ENCODE measurements at places on chromosomes 3 and 15. TPM values are rescaled to one million over a fixed set of nuclear protein-coding genes. Genes with fewer than 3 reads are reported as not detected.
A peak's percentile ranks its signal among the peaks of the same experiment; 100 is the strongest.

PDZRN3 gene
- 56.4 TPM for total RNA-seq

TMEM45A gene
- 13.1 TPM for total RNA-seq

GOLGA6B gene
- total RNA-seq: not detected

SATB1 gene
- 39.9 TPM for total RNA-seq

LRRC31 gene
- total RNA-seq: 2.9 TPM

STRIT1 gene
- total RNA-seq: 0.72 TPM

GABRG3 gene
- not detected for total RNA-seq

MFAP1 gene
- 25.6 TPM for total RNA-seq

IL16 gene
- 16.5 TPM for total RNA-seq

POLR2H gene
- total RNA-seq: 107 TPM

TASOR gene
- total RNA-seq: 58.4 TPM

- peak; percentile 26 for DNase-seq
Observed at GRCh38 chr3:193974671-193975535, 161.0 kb upstream of the HES1 start.

DNA sequence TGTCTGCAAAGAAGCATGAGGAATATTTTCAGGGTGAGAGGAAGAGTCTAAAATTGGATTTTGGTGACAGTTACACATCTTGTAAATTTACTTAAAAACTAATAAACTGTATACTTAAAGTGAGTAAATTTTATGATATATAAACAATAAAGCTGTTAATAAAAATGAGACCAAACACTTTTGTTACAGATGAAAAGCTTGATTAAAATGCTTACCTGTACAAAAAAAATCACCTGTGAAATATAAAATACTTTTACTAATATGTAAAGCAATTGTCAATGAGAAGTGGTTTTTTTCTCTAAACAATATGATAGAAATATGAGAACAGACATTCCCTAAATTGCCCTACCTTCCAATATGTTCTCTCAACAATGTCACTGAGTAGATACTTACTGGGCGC is 27.2 kb upstream of the CPB1 start:
- DNase-seq: no peak

GRCh38 chr3:66428733-66429132 is 72.1 kb downstream of the LRIG1 start:
- DNase-seq: peak; percentile 85

DNA sequence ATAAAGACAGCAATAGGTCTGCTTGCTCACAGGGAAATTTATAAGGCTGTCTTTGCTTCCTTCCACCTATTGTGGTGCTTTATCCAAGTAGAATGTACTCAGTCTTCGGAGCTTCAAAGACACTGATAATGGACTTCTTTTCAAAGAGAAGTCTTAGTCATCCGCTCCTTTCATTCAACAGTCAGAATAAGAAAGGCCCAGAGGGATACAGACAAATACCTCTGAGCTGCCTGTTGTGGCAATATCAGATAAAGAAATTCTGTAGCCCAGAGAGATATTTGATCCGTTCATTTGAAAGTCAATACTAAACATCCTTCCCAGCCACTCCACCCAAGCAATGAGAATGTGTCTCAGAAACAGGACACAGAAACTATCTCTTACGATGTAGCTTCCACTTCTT is 110.0 kb downstream of the FHIT start:
- no peak for DNase-seq

DNA sequence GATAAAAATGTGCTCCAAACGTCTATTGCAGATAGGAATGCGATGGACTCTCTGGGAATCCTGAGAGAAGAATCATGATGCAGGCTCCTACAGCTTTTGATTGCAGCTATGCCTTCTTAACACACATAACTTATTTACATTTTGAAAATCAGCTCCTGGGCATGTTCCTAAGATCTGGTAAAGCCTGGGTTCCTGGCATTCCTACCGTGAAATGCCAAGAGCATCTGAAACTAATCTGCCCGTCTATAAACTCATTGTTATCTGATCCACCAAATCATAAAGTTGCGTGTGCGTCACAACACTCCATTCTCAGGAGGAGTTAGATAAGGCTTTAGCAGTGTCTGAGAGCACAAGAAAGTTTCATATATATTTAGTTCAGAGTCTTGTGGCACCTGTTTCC is 79.0 kb upstream of the VGLL3 start:
- no peak for DNase-seq

DNA sequence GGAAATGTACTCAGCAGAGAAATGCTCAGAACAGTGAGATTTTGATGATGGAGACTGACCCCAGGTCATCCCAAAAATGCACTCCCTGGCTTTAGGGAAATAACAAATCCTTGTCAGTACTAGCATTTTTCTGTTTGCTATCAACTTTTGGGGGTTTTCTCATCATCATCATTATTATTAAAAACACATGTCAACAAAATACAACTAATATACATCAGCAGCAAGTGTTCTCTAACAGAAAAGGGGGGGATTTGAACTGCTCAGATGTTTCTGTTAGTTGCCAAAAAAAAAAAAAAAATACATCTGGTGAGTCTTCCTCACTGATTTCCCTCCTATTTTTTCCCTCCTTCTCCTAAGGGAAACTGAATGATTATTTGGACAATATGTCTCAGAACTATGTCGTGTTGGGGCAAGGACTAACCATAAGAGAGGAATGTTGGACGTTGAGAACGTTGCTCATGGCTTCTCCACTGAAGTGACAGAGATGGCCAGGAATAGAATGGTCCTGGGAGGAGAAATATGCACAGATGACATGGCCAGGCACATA is 230.0 kb upstream of the MCTP2 start:
- DNase-seq: no peak

GRCh38 chr15:31254431-31255175 is 72.0 kb upstream of the KLF13 start:
- DNase-seq: no peak

GRCh38 chr3:141877911-141878310 is 1.5 kb downstream of the ATP1B3 start:
- no peak for DNase-seq

DNA sequence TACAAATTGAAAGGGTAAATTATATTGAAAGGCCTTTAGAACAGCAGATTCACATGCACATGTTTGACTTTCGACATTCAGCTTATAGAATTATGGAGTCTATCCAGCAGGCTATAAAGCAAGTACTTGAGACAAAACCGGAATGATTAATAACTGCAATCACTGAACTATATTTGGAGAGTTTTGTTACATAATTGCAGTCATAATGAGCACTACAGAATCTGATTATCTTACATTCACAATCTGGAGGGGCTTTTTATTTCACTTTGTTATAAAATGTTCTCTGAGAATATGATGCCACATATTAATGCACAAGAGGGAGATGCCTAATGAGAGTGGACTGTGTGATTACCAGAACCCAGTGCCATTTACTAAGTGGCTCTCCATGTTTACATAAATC is 64.3 kb downstream of the NSUN3 start:
- DNase-seq: no peak

DNA sequence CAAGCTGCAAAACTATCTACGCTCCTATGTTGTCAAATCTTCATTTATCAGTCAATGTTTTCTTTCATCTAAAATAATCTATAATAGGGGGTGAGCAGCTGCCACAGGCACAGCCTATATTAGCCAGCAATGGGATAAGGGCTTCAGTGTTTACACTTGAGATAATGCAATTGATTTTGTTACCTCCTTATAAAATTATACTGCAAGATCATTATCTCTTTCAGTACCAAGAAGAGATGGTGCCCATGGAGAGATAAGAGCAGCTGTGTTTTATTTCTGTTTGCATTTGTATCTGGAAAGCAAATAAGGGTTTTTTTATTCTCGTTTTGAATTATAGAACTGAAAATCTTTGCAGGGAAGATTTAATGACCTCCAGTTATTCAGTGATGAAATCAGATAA is 68.9 kb downstream of the PLD1 start:
- DNase-seq: no peak

DNA sequence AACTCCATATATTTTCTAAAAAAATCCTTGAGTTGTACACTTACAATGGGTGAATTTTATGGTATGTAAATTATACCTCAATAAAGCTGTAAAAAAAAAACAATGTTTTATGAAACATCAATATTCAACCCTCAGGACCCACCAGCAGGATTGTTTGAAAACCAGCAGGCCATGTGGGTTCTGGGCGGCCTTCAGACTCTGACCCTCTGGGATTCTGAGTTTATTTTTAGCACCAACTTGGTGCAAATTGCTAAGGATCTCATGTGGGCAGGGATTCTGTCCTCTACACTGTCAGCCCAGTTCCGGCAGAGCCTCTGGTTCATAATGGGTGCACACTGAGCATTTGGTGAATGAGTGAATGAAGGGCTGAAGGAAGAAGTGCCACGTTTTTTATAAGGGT is 24.2 kb upstream of the TSEN2 start:
- no peak for DNase-seq

GRCh38 chr3:89114841-89115223 is 7.4 kb downstream of the EPHA3 start:
- DNase-seq: no peak

GRCh38 chr15:64037116-64037515 is 9.2 kb downstream of the DAPK2 start:
- DNase-seq: no peak

DNA sequence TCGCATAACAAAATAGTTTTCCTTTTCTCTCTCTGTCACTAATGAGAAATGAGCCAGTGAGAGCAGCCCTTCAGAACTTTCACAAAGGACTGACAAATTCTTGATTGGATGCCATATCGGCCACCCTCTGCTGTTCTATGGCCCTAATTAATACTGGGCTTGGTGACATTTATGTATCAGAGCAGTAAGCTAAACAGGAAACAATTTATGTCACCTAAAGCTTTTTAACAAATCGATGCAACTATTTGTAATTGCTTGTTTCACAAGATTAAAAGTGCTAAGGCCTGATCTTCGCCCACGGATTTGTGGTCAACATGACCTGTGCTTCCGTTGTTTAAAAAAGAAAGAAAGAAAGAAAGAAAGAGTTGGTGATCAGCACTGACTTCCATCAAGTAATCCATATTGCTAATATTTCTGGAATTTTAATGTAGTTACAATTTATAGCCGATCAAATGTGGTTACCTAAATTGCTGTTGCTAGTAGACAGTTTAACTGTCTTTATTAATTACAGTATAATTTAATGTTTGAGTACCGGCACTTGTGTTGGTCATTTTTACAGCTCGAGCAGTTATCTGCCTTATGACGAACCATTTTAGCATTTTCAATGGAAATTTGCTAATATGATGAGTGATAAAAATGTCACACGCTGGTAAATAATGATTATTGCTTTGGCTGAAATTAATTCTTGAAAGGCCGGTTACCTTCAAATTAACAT is 631.3 kb downstream of the FOXP1 start:
- no peak for DNase-seq

DNA sequence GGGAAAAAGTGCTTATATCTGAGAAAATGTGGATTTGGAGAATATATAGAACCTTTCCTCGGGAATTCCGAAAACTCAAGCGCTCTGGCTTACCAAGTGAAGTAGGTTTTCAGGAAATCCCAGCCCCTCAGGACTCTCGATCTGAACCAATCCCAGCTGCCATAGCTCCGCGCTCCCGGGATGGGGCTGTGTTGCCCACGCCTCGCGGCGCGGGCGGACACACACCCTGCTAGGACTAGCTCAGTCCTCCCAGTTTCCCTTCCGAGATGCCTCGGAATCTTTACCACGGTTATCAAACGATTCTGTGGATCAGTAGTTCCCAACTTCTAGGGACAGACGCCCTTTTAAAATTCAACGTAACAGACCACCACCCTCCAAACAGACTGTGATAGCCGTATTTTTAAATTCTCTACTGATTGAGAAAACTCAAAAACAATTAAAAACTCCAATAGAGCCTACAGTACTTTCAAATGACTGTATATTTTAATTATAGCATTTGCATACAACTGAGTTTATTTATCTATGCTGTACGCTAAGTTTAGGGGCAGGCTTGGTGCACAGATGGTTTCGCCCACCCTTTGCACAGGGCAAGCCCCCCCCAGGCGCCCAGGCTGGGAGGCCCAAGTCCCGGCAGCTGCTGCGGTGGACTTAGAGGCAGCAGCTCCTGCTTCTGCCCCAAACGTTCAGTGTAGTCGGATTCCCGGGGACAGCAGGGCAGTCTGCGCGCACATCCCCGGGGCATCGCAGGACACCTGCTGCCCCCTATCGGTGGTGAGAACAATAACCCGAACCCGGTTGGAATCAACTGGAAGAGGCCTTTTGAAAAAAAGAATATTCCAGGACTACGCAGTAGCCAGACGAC is 52.3 kb downstream of the CCDC54 start:
- DNase-seq: peak; percentile 69

DNA sequence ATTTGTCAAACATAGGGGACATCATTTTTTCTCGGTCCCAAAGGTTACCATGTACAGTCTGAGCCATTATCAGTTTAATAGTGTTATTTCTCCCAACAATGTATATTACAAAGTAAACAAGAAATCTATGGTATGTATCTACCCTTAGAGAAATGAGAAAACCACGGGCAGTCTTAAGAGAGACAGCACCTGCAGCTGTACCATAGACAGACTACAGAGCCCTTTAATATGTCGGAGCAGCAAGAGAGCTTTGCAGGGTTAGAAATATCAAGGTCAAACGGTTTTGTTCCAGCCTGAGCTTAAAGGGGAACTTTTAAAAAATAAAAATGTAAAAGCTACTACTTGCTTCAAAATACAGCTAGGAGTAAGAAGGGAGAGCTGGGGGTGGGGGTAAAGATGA is 53.2 kb downstream of the SH3BP5 start:
- DNase-seq: no peak

DNA sequence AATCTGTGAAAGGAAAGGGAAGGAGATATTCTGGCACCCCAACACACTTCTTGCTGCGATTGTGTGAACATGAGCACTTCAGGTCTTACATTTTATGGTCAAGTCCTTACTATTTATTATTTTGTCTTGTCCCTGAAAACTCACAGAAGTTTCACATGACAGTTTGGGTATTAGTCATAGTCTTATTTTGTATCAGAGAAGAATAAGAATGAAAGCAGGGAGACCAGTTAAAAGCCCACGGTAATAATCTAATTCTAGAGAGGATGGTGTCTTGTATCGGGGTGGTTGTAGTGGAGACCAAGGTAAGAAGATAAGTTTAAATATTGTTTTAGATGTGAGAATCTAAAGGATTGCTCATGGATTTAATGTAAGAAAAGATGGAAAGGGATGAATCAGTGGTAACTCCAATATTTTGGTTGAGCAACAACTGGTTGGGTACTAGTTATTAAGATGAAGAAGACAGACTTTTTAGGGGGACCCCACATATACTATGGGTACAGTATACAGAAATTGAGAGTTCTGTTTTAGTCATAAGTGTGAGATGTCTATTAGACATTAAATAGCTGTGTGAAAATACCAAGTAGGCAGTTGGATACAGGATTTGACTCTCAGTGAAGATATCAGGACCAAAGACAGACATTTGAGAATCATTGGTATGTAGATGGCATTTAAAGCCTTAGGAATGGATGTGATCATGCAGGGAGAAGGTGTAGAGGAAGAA is 227.6 kb downstream of the MFSD1 start:
- DNase-seq: no peak

GRCh38 chr3:139838269-139838957 is 96.6 kb upstream of the CLSTN2 start:
- DNase-seq: no peak

- DNase-seq: no peak
Observed at GRCh38 chr3:18252578-18252977, 172.6 kb downstream of the SATB1 start.

Measured in mucosa of gallbladder (tissue), 1 donor.